Mesendoderm (in vitro differentiated cells): ENCODE measurements at places on chromosomes 16 and 17.

GRCh38 chr16:27053996-27054395 is 12.7 kb upstream of the C16orf82 start:
- DNase-seq: no peak

DNA sequence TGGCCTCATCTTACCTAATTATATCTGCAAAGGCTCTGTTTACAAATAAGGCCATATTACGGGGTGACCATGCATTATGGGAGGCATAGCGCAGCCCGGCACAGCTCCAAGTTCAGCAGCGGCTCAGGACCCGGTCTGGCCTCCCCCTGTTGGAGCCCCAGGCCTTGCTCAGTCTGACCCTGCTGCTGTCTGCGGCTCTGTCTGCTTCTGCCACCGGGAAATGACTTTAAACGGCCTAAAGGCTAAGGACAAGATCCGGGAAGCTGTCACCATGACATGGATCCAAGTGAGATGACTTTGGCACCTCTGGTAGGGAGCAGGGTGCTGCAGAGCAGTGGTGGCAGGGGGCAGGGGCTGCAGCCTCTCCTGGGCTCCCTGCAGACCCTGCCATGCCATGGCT is 140.6 kb upstream of the GSE1 start:
- no peak for DNase-seq

DNA sequence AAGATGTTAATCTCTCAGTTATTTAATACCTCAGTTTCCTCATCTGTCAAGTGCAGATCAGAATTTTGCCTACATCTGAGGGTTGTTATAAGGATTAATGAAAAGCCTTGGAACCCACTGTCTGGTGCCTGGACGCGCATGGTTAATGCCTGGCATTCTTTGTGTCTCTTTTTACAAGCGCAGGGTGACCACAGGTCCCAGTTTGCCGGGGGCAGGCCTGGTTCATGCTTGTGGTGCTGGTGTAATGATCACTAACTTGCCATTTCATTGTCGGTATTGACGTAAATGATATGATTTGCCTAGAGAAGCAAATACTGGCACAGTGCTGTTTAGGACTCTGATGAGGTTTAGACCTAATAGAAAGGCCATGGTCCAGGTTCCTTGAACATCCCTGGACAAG is 23.1 kb downstream of the MRC2 start:
- DNase-seq: no peak

DNA sequence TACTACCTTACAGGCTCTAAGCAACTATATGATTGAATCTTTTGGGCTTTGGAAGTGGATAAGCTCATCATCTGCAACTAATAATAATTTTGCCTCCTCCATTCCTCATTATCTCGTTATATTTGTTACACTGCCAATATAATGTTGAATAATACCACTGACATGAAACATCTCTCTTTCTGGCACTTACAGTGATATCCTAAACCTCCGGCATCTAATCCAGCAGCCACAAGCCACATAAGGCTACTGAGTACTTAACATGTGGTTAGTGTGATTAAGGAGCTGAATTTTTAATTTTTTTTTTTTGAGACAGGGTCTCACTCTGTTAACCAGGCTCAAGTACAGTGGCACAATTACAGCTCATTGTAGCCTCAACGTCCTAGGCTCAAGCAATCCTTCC is 9.6 kb downstream of the CDC42EP4 start:
- no peak for DNase-seq

GRCh38 chr16:87496447-87496801 is 3.6 kb upstream of the ZCCHC14 start:
- DNase-seq: no peak

DNA sequence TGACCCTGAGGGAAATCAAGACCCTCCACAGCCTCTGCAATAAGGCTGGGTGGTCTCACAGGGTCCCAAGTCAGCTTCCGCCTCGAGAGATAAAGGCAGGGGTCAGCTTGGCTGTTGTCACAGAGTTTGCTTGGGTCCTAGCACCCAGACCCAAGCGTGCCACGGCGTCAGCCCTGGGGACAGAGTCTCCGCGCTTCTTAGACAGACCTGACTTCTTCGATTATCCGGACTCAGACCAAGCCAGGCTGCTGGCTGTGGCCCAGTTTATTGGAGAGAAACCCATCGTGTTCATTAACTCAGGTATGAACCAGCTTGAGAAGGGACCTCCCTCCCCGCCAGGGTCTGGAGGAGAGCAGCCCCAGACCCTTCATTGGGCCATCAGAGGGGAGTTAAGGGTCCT is 588 bp downstream of the C16orf92 start:
- no peak for DNase-seq

- DNase-seq: peak; percentile 75
Observed at GRCh38 chr17:64938925-64939474, 19.7 kb upstream of the LRRC37A3 start.

DNA sequence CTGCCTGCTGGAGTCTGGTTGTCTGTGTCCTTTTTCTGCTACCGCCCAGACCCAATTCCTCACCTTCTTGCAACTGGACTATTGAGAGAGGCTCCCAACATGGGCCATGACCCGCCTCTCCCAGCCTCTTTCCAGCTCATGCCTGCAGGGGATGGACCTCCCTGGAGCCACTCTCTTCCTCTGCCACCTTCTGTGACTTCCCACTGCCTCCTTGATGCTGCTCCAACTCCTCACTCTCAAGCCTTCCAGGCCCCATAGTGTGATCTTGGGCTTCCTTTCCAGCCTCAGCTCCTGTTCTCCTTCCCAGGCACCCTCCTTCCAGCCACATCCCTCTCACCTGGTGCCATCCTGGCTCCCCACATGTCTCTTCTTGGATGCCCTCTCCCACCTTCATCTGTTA is 11.1 kb downstream of the ZNF768 start:
- no peak for DNase-seq

DNA sequence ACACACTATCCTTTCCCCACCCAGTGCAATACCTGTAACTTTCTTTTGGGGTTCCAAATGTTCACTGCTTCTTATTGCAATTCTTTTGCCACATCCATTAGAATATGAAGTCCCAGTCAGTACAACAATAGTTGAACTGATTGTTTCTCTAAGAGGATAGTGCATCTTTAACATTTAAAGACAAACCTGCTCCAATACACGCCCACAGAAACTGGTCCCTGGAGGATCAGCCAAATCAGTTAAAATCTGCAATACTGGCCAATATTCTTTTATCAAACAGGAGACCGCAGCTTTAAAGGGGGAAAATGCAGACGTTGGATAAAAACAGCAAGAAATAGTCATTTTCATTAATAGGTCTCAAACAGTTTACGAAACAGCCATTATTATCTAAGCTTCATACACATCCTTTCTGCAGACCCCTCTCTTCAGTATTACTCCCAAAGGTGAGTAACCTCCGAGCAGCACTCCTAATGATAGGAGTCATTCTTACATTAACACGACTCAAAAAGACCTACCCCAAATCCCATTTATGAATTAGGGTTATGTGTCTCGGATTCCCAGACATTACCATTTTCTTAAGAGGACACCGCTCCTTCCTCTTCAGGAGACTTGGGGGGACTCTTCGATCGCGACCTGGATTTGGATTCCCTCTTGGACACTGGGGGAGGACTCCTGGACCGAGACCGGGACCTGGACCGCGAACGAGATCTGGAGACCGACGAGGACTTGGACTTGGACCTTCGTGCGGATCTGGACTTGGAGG is 1.4 kb downstream of the SRSF2 start:
- no peak for DNase-seq

GRCh38 chr17:55757659-55758058 is 6.8 kb downstream of the PCTP start:
- no peak for DNase-seq

GRCh38 chr17:68435876-68436842 is 21.1 kb downstream of the WIPI1 start:
- peak; percentile 83 for DNase-seq

DNA sequence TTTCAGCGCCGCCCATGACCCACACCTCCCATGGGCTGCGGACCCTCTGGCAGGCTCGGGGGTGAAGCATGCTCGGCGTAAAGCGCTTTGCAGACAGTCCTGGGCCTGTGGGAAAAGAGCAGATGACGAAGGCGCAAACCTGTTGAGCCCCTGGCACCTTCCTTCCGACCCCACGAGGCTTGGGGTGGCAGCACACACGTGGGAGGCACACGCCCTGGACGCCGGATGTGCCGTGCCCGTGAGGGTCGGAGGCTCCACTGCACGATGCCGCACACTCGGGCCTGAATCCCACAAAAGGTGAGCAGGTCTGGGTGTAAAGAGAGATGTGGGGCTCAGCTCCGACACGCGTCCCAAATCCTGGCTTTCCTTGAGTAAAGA is 71.1 kb downstream of the LMF1 start:
- DNase-seq: no peak

- DNase-seq: no peak
Observed at GRCh38 chr16:73240920-73241319, 193.0 kb upstream of the ZFHX3 start.

- no peak for DNase-seq
Observed at GRCh38 chr16:29911676-29912010, 11.4 kb downstream of the ASPHD1 start.

- no peak for DNase-seq
Observed at GRCh38 chr16:55179852-55180585, 144.0 kb upstream of the IRX6 start.

DNA sequence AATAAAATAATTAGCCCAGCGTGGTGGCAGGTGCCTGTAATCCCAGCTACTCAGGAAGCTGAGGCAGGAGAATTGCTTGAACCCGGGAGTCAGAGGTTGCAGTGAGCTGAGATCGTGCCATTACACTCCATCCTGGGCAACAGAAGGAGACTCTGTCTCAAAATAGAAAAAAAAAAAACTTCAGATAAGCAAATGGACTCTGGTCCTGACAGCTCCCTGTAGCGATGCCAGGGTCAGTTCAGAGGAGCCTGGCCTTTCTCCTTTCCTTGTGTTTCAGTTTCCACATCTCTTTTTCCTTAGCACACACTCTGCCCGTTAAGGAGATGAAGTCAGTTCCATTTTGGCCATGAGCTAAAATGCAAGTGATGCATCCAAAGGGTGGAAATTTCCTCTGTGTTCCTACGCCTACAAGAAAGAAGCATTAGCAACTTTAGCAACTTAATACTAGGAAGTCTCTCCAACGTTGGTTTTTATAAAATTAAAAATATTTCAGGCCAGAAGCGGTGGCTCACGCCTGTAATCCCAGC is 11.6 kb upstream of the GRB2 start:
- no peak for DNase-seq

DNA sequence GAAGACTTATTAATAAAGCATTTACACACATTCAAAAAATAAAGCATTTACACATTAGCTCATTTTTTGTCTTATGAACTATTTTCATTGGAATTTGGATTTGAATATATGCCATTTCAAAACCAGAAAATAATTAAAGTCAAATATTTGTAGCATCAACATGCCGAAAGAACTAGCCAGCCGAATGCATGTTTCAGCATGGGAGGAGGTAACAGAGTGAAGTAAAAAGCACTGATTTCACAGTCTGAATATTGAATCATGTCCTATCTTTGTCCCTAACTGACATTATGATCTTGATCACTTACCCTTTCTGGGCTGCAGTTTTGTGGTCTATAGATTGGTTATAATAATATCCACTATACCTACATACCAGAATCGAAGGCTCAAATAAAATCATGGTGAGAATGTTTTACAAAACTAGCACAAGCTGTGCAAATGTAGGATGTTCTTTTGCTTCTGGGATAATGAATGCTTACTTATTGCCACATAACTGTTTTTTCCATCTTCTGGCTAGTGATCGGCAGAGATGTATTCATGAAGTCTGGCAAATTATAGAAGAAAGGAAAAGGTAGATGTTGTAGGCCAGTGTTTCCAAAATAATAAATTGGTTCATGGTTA is 84.7 kb downstream of the TUBD1 start:
- DNase-seq: no peak

GRCh38 chr17:49955157-49955556 is 13.8 kb upstream of the DLX4 start:
- no peak for DNase-seq

- DNase-seq: no peak
Observed at GRCh38 chr16:4212211-4212933, 29.5 kb downstream of the SRL start.

GRCh38 chr17:58575511-58575910 is 61.1 kb upstream of the MTMR4 start:
- no peak for DNase-seq

DNA sequence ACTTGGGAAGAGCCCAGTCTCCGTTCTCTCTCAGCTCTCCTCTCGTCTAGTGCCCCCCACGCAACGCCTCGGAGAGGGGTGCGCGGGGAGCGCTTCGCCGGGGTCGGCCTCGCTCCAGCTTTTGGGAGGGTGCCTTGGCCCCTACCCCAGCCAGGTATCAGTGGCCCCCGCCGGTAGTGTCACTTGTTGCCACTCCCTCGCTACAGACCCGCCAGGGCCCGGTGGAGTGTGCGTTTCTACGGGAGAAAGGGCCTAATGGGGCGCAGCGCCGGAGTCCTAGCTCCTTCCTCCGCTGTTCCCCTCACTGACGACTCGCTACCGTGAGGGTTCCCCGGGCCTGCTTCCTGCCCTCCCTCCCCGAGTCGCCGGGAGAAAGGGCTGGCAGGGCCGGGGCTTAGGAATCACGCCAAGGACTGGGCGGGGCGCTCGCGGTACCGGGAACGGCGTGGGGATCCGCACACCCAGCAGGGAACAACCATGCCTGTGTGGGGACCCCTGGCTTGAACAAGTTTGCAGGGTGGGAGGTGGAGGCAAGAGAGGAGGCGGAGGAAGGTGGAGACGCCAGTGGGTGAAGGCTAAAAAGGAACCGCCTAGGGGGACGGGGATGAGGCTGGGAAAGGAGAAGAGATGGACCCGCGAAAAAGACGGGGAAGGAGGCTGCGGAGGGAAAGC is 997 bp upstream of the CDH11 start:
- peak; percentile 27 for DNase-seq

GRCh38 chr17:56823848-56824247 is 9.9 kb downstream of the C17orf67 start:
- DNase-seq: no peak

DNA sequence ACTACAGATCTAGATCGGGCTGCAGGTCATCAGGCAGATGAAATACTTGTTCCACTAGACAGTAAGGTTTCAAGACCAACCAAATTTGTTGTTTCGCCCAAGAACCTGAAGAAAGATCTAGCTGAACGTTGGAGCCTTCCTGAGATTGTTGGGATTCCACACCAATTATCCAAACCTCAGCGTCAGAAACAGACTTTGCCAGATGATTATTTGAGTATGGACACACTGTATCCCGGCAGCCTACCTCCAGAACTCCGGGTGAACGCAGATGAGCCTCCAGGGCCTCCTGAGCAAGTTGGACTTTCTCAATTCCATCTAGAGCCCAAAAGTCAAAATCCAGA is 14.4 kb downstream of the LRRC37B start:
- no peak for DNase-seq

- DNase-seq: no peak
Observed at GRCh38 chr16:88705801-88706228, 393 bp downstream of the RNF166 start.

GRCh38 chr17:47840742-47841487 is at the start of gene SCRN2:
Gene SCRN2 (minus strand): TSS chr17:47841273. CDS start chr17:47840843, 430 bp downstream.
- peak; percentile 95 for DNase-seq

GRCh38 chr17:39525801-39526506 is 64.7 kb downstream of the CDK12 start:
- no peak for DNase-seq

- DNase-seq: no peak
Observed at GRCh38 chr17:39765766-39766165, 28.0 kb downstream of the GRB7 start.

- DNase-seq: no peak
Observed at GRCh38 chr16:74679983-74680382, 13.3 kb upstream of the RFWD3 start.
